Left colon (tissue), 2 donors: ENCODE measurements at places on chromosomes 7 and 10. TPM values are rescaled to one million over a fixed set of nuclear protein-coding genes. Genes with fewer than 3 reads are reported as not detected.
A peak's percentile ranks its signal among the peaks of the same experiment; 100 is the strongest.

The CTAGE15 gene
- total RNA-seq, result 2.2 TPM

The FHIP2A gene
- 15.7 TPM for total RNA-seq

DNA sequence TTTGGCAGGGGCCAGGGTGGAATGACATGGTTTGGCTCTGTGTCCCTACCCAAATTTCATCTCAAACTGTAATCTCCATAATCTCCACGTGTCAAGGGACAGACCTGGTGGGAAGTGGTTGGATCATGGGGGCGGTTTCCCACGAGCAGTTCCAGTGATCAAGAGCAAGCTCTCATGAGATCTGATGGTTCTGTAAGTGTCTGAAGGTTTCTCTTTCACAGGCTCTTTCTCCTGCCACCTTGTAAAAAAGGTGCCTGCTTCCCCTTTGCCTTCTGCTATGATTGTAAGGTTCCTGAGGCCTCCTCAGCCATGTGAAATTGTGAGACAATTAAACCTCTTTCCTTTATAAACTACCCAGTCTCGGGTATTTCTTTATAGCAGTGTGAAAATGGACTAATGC, 188.3 kb downstream of the CHCHD3 start:
- DNase-seq, result no peak

The RSPH10B2 gene
- total RNA-seq, result not detected

The ENO4 gene
- total RNA-seq, result not detected

- no peak for DNase-seq
Observed at GRCh38 chr10:97180363-97180755, 5.4 kb downstream of the SLIT1 start.

GRCh38 chr10:32962521-32962920, 4.5 kb upstream of the ITGB1 start:
- no peak for DNase-seq

The CALCR gene
- not detected for total RNA-seq

DNA sequence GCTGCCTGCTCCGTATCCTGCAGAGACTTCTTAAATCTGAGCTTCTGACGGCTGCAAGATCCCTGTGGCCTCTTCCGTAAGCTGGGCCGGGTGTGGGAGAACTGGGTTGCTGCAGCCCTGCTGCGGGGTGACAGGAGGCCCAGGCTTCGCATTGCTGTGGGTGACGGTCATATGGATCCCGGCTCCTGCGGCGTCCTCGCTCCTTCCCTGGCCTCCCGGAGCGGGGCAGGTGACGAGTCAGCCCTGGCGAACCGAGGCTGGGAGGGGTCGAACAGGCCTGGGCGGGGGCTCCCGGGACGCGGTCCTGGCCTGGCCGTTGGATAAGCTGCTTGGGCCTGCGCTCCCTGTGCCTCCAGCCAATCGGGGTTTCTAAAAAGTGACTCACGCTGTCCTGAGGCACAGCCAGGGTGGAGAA, 7.8 kb upstream of the UBE2D1 start:
- no peak for DNase-seq

GRCh38 chr10:129486805-129487204, 19.8 kb downstream of the MGMT start:
- no peak for DNase-seq

DNA sequence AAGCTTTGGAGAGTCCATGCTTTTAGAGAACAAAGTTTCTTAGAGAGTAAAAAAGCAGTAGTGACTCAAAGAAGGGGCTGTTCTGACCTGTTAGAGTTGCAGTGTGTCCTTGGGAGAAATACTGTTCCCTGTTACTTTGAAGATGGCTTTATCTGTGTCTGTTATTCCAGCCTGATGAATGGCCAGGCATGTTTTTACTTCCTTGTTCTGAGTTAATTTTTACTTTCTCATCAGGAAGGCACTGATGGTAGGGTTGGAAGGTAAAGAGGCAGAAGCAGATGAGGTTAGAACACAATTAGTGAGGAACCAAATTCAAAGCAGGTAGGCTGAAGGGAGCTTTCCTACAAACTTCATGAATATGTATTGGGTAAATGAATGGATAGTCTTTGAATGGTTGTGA, 138.5 kb upstream of the PRKCQ start:
- no peak for DNase-seq

GRCh38 chr7:121961089-121961867, 88.3 kb downstream of the PTPRZ1 start:
- DNase-seq, result no peak

DNA sequence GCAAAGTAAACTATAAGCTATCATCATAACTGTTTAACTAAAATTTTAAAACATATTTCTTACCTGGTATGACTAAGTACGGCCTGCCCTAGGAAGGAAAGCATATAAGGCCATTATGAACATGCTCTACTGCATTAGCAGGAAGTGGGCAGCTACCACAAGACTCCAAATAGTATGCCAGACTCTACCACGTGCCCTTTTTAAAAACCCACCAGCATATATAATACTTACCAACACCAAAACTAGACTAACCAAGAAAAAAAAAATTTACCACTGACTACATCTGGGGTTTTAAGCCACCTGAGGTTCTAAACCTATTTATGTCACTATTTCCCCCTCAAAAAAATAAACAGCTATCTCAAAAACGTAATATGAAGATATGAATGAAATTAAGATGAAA, 30.1 kb downstream of the NUDCD3 start:
- DNase-seq, result no peak

DNA sequence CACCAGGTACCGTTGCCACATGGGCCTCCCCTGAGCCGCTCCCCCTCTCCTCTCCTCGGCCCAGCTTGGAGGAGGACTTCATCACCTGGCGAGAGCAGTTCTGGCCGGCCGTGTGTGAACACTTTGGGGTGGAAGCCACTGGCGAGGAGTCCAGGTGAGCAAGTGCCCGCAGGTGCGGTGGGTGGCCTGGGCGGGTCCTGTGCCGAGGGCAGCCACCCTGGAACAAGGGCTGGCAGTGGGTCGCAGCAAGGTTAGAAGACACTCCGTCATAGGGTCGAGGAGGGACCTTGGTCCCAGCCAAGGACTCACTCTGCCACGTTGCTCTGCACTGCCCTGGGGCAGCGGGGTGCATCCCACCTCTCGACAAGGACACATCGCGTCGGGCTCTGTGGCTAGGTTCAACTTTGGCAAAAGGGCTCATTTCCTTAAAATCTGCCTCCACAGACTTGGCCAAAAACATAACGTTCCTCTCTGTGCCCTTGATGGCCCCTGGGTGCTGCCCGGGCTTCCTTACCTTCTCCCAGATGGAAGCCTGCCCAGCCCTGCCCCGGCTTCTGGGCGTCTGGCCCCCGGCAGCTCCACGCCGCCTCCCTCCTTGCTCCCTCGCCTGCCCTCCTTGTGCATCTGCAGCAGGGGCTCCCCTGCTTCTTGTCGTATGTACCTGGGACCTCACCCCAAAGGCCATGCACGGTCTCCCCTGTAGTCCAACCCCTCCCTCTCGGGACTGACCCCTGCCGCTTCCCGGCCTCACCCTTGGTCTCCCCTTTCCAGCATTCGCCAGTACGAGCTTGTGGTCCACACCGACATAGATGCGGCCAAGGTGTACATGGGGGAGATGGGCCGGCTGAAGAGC, 12.7 kb downstream of the TMEM120A start:
- no peak for DNase-seq

GRCh38 chr10:31294558-31294957, 24.5 kb upstream of the ZEB1 start:
- no peak for DNase-seq

DNA sequence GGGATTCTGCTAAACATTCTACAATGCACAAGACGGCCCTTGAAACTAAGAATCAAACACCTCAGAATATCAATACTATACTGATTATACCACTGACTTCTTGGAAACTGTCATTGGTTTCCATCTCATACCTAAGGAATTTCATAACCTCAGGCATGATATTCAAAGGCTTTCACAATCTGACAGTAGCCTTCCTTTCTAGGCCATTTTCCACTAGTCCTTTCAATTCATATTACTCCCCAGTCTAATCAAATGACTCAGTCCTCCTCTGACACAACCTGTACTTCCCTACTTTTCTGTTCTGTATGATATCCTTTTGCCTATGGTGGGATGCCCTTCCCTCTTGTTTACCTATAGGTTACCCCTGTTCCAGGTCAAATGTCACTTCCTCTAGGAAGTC, 48.3 kb downstream of the CSTF2T start:
- no peak for DNase-seq

- no peak for DNase-seq
Observed at GRCh38 chr10:73876157-73876556, 1.8 kb upstream of the CAMK2G start.

DNA sequence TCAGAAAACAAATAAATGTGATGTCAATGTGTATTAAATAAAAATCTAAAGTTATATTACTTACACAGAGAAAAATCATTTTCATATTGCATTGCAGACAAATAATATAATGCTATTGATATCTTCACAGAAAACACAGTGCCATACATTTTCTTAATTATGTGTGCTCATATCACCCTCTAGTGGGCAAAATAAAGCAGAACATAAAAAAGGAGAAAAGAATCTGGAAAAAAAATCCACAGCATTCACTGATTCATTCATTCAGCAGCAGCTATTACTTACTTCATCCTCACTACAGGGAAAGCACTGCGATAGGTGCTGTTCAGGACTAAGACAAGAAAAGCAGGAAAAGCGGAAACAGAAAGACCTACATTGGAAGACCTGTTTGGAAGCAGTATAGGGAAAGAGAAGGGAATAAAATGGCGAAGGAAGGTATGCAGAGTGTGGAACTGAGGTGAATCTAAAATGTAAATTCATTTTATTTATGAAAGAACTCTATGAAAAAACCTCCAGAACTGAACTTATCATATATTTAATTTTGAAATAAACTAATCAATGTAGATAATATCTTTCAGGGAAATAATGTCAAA, 73.2 kb downstream of the POT1 start:
- DNase-seq, result no peak

The PNLIPRP2 gene
- 10.3 TPM for total RNA-seq

The GDF2 gene
- not detected for total RNA-seq

The SORBS1 gene
- total RNA-seq, result 20.6 TPM

The WDR86 gene
- 0.85 TPM for total RNA-seq

GRCh38 chr10:88439932-88440331, 143.2 kb downstream of the RNLS start:
- no peak for DNase-seq

- DNase-seq, result no peak
Observed at GRCh38 chr7:1775389-1775788, 105.3 kb downstream of the ELFN1 start.

DNA sequence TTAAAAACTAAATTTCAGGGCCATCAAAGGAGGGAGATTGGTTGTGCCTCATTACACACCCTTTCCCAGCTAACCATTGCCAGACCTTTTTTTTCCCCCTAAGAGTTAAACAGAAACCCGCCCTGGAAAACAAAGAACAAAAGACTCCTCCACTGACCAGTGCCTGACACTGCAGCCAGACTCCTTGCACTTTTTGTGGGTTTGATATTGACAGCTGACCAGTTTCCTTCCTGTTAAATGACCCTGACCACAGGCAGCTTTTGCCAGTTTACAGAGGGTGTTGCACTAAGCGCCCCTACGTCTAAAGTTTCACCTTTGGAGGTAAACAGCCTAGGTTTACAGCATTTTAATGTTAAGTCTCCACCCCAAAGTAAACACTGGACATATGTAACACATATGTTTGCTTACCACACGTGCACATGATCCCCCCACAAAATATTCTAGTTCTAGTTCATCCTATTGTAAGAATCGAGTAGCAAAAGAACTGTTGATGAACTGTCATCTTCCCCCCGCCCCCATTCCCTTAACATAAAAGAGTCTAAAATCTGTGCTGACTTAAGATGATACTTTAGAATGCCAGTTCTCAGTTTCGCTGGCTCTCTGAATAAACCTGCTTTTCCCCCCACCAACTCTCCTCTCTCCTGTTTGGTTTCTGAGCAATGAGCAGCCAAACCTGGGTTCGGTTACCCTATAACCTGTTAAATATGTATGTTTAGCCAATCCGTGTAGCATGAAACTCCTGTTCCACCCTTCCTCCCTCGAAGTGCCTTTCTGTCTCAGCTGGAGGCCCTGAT, 38.0 kb downstream of the FOXI2 start:
- no peak for DNase-seq

GRCh38 chr10:31623466-31623865, 304.4 kb downstream of the ZEB1 start:
- DNase-seq, result no peak

- DNase-seq, result no peak
Observed at GRCh38 chr7:13282377-13282980, 595.0 kb downstream of the ARL4A start.

GRCh38 chr7:138137423-138138171, 61.3 kb downstream of the AKR1D1 start:
- no peak for DNase-seq

The ACTL6B gene
- not detected for total RNA-seq

- DNase-seq, result peak; percentile 52
Observed at GRCh38 chr10:70602665-70603448, at the start of gene PRF1. Gene PRF1 (minus strand): TSS chr10:70602741. CDS start chr10:70600902, 1,839 bp downstream.

- no peak for DNase-seq
Observed at GRCh38 chr10:44382981-44383748, 1.7 kb downstream of the CXCL12 start.

DNA sequence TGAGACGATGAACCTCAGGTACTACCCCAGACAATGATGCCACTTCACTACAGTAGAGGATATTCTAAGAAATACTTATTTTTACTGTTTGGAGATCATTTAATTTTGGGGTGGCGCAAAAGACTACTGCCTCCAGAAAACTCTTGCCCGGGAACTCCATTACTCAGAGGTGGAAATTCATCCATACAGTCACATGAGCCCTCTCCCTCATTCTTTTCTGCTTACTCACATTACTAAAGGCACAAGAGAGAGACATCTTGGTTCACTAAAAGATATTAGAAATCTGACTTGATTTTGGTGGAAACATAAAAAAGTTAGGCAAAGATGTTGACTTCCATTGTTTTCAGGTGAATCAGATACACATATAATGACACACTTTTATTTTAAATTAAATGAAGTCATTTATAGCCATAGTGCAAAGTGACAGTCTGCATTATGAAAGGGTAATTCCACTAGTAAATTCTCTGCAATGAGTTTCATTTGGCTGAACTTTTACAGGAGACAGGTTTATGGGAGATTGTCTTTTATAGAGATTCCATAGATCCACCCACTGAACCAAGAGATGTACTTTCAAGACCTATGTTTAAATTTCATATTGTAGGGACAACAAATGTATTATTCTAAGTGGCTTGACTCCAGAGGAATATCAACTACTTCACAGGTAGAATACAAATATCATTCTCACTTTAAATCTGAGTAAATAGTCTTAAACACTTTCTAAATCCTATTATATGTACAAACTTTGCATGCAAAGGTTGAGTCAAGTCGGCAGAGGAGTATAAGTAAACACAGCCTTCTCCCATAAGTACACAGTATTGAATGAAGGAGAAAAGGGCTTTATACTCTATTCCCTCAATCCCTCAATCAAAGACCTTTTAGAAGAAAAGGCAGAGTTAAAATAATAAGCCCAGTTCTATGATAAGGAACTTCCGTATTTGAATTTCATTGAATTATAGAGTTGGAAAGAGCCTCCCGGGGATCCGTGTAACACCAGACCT, 18.8 kb downstream of the NEBL start:
- no peak for DNase-seq

The PDLIM1 gene
- 342 TPM for total RNA-seq

DNA sequence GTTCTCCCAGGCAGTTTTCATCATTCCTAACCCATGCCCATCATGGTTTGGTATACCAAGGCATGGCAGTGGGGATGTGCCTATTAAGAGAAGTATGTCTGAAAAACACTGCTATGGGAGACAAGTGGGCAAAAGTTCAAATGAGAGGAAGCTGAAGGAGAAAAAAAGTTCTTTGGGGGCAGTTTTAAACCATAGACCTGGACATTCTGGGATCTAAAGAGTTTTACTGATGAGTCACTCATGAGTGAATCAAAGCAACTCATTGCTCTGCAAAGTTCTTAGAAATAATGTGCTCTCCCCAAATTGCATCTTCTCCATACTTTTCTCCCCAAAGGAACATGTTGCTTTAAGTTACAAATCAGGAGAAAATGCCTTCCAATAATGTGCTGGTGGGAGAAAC, 256.9 kb upstream of the MTPN start:
- no peak for DNase-seq
